ENCODE measurements at places on chromosomes 13 and 19.

DNA sequence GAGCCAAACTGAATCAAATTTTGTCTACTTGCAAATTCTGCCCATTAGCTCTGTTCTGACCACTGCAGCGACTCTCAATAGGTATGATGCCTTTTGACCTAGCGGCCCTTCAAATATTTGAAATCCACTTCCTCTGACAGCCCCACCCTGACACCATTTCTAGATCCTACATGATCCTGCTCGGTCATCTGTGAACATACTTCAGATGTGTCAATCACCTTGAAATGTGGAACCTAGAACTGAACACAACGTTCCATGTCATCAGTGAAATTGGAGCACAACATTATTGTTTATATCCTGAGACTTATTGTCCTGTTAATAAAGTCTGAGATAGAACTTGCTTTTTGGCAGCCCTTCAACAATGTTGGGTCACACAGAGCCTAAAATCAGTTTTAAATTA lies 98.2 kb downstream of the UBL3 start:
- no peak for DNase-seq

DNA sequence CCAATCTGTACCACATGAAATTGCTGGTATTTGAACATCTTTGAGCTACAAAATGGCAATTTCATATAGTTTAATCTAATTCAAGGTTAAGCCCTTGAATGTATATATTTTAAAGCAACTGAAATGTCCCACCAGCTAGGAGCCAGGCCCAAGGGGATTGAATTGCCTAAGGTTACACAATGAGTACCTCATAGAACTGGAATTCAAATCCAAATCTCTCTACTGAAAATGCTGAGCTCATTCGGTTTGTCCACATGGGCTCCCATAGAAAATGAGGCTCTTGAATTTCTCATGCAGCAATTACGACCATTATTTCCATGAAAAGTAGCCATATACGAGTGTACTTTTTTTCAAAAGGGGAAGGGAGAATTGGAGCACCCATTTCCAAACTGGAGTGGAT lies 31.5 kb upstream of the FNDC3A start:
- no peak for DNase-seq

GRCh38 chr13:94232161-94232950 lies 247.1 kb downstream of the DCT start:
- no peak for DNase-seq

- peak; percentile 89 for DNase-seq
These were observed 90.5 kb downstream of the STARD13 start for GRCh38 chr13:33194820-33195692.

DNA sequence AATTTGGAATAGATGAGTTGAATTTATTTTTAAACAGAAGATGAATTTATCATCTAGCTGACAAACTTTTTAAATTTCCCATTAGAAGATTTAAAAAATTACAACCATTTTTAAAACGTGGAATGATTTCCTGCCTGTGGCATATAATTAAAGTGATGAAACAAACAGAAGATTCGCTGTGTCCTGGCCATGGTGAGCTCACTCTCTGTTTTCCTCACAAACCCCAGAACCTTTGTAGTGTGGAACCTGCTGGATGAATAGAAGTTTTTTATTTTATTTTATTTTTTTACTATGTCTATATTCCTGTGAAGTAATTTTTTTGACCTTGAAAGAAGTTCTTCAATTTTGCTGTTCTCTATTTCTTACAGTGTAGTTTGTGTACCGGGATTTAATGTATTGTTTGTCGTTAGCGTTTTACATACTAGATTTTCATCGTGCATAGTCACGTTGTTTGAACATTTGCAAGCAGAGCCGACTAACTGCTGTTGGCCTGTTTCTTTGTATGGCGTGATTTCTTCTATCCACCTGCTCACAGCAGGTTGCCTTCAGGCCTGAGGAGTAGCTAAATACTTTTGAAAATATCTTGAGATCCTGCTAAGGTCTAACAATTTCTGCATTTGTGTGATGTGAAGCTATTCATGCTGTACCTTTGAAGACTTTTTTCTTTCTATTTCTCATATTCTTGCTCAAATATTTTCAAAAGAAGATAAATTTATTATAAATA lies 149.2 kb downstream of the GGACT start:
- no peak for DNase-seq

- no peak for DNase-seq
These were observed 94.3 kb downstream of the ERCC5 start for GRCh38 chr13:102940143-102940542.

DNA sequence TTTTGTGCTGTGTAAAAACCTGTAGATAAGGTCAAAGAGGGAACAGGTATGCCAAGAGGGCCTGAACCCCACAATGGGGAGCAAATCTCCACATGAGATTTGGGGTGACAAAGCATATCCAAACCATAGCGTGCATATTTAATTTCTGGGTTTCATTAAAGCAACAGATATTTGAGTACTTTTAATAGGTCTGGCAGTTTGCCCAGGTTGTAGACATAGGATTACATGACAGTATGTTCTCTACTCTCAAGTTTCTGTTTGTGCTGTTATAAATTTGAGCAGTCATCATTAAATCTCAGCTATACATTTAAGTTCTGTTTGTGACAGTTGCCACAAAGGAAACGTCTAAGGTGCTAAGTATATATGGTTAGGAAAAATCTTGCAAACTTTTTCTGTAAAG lies 236.4 kb downstream of the ATP8A2 start:
- DNase-seq: no peak

- no peak for DNase-seq
These were observed 36.0 kb upstream of the FNDC3A start for GRCh38 chr13:48939728-48940127.

DNA sequence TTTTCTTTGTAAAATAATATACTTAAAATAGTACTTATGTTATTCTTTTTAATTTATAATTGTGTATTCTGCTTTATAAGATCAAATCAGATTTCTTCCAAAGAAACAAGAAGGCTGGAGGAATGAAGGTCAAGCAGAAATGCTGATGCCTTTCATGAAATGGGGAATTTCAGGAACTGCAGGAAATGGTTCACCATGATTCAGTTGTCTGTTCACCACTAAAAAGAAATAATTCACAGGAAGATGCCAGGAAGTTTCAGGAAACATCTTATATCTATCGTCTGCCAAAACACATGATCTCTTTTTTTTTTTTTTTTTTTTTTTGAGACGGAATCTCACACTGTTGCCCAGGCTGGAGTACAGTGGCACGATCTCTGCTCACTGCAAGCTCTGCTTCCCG lies 15.7 kb upstream of the SCEL start:
- no peak for DNase-seq

DNA sequence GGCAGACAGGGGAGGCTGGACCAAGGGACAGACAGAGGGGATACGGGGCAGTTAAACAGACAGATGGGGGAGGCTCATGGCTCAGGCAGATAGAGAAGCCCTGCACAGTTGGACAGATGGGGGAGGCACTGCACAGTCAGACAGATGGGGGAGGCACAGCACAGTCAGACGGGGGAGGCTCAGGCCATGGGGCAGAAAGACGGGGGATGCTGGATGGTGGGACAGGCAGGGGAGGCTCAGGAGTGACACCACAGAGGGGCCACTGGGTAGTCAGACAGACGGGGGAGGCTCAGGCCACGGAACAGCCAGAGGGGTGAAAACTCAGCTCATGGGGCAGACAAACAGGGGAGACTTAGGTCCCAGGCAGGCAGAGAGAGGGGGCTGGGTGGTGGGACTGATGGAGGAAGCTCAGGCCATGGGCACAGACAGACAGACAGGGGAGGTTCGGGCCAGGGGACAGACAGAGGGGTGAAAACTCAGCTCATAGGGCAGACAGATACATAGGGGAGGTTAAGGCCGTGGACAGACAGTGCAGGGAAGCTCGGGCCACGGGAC lies 886 bp downstream of the MFSD12 start:
- DNase-seq: no peak

- DNase-seq: no peak
These were observed 209.8 kb downstream of the POU4F1 start for GRCh38 chr13:78393286-78394142.

GRCh38 chr13:79936368-79937136 lies 404.4 kb downstream of the SPRY2 start:
- peak; percentile 99 for DNase-seq

- peak; percentile 44 for DNase-seq
These were observed 15.0 kb upstream of the LMO7 start for GRCh38 chr13:75621147-75621546.
